ENCODE measurements at places on chromosomes 3 and 15.

DNA sequence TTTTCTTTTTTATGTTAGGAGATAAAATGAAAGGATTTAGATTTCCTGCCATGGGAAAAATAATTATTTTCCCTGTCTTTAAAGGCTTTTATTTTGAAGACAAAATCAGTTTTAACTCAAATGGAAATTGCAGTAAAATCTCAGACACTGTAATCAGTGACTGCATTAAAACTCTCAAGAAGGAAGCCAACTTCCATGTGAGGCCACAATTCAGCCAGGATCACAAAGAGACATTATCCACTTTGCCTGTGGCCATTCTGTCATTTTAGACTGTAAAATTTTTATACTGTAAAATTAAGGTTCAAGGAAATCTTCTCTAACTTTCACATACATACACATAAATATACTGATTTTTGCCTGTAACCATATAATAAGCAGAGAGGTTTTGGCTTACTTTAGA lies 304.0 kb downstream of the TIGIT start:
- no peak for DNase-seq

- no peak for DNase-seq
Measured at GRCh38 chr3:183924956-183925355, 40.3 kb upstream of the PARL start.

- no peak for DNase-seq
Measured at GRCh38 chr15:87219650-87220615, 1036.6 kb downstream of the NTRK3 start.

- DNase-seq = peak; percentile 60
Measured at GRCh38 chr15:92082006-92082843, 228.7 kb downstream of the SLCO3A1 start.

DNA sequence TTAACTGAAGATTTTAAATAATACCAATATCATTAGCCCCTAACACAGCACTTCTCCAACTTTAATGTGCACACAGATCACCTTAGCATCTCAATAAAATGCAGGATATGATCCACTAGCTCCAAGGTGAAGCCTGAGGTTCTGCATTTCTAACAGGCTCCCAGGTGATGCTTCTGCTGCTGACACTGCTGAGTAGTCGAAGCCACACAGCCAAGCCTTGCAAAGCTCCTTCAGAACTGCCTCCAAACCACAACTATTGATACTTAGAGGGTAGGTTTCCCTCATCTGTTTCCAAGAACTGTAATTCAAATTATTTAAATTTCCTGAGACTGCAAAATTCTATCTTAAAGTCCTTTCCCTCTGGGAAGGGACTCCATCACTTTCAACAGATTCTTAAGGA lies 3.9 kb downstream of the RIOX2 start:
- no peak for DNase-seq

DNA sequence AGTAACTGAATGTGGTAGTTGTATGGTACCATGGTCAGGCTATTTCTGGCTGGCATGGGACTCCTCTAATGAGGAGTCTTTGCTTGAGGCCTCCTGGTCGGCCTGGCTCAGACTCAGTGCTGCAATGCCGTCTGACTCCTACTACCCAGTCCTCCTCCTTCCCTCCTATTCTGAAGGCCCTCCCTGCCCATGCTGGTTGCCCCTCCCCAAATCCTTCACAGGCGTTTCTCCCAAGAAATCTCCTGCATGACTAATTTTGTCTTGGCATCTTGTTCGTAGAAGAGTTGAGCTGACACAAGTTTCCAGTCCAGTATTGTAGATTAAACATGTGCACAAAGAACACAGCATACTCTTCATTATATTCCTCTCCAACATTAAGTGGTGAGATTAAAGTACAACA lies 115.5 kb downstream of the NFKBIZ start:
- DNase-seq = no peak

- DNase-seq = no peak
Measured at GRCh38 chr3:66439666-66440344, 61.0 kb downstream of the LRIG1 start.

DNA sequence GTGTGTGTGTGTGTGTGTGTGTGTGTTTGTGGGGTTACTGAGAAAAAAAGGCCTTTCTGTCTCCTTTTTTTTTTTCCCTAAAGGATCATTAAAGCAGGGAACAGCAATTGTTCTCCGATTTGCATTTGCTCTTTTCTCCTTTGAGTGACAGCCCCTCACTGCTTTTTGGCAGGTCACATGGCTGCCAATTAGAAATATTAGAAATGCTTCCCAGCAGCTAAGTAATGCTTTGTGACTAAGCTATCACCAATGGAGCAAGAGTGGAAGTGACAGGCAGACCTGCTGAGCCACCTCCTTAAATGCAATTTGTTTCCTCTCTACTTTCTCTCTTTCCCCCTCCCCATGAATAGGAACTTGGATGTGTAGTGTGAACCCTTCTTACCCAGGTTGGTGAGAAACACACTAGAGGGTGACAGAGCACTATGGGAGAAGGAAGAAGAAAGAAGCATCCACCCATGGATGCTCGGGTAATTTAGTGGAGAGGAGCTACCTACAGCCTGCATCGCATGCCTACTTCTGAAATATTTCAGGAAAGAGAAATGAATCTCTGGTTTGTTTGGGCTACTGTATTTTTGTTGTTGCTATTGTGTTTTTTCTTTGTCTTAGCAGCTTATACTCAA lies 165.2 kb upstream of the PDZRN3 start:
- DNase-seq = no peak

DNA sequence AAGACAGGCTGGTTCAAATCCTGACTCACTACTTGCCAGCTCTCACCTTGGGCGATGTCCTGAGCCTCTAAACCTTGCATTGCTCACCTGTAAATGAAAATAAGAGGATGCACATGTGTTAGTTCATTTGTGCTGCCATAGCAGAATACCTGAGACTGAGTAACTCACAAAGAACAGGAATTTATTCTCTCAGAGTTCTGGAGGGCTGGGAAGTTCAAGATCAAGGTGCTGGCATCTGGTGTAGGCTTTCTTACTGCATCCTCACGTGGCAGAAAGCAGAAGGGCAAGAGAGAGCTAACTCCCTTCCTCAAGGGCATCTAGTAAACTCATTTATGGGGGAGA lies 222.7 kb downstream of the MTHFS start:
- no peak for DNase-seq

- no peak for DNase-seq
Measured at GRCh38 chr15:39845582-39845981, 62.9 kb upstream of the FSIP1 start.

DNA sequence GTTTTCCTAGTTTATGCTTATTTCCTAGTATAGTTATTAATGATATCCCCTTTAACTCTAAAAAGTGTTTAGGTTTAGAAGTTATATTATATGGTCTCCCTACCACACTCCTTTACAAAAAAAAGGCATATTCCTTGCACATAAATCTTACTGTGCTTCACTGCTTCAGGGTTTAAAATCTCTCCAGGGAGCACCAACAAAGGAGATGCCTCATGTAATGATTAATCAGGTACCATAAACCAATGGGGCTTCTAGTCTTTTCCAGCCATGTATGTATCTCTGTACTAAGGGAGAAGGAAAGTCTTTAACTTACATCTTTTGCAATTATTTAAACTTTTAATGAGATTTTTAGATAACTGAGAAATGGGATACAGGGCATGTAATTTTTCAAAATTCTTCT lies 91.5 kb upstream of the RBMS3 start:
- no peak for DNase-seq

Data from activated naive CD4-positive, alpha-beta T cell treated with anti-CD3 and anti-CD28 coated beads, Interleukin-2, amount 50 U/mL, for 72 hours (primary cell).